ENCODE measurements at places on chromosomes 12 and 14.

GRCh38 chr12:128813883-128814282 is 9.9 kb downstream of the SLC15A4 start:
- DNase-seq, result no peak

- no peak for DNase-seq
Measured at GRCh38 chr14:33362934-33363333, 424.3 kb downstream of the NPAS3 start.

- DNase-seq, result no peak
Measured at GRCh38 chr12:10690906-10691305, 17.1 kb upstream of the STYK1 start.

DNA sequence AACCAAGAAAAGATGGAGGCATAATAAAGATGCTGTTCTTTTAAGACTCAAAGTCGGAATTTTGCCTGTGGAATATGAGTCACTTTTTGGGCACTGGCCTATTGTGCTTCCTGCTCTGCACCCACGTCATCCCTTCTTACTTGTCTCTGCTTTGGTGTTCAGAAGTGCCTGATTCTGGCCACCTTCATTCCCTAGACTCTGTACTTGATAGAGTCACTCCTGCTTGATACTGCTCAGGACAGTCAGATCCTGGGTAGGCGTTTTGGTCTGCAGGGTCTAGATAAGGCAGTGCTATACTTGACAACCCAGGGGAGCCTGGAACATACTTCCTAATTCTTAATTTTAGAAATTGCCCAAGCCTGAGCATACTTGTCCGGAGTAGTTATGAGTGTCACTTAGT is 1.9 kb downstream of the LRRK2 start:
- no peak for DNase-seq

DNA sequence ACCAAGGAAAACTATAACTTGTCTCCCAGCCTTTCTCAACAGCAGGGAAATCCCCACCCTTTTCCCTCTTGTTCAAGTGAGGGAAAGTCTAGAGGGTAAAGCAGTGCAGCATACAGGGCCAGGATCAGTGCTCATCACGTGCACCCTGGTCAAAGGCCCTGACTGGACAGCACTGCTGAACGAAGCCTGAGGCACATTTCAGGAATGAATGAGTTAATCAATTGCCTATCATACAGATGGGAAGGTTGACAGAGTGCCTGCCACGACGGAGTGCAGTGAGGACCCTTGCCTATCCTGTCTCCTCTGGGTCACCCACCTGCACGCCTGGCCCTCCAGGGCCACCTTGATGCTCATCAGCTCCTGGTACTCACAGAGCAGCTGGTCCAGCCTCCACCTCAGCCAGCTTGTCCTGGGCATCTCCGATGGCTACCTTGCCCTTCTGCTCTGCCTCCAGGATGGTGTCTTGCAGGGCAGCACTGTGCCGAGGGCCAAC is 11.7 kb upstream of the KRT73 start:
- DNase-seq, result no peak

- no peak for DNase-seq
Measured at GRCh38 chr14:68678471-68678870, 114.4 kb downstream of the ZFP36L1 start.

DNA sequence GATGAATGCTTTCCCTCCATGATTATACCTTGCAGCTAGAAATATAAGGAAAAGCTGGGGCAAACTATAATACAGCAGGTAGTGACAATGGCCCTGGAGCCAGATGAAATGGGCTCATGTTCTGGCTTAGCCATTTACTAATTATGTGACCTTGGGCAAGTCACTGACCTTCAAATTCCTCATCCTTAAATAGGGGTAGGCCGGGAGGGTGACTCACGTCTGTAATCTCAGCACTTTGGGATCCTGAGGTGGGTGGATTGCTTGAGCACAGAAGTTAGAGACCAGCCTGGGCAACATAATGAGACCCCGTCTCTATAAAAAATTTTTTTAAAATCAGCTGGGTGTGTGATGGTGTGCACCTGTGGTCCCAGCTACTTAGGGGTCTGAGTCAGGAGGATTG is 155.4 kb downstream of the C12orf75 start:
- DNase-seq, result no peak

GRCh38 chr12:103769240-103769945 is 71.6 kb downstream of the NT5DC3 start:
- DNase-seq, result no peak

GRCh38 chr12:21774358-21775132 is at the start of gene KCNJ8:
KCNJ8 (minus strand) TSS chr12:21774706; CDS start chr12:21773616, 1,090 bp downstream.
- peak; percentile 51 for DNase-seq

GRCh38 chr12:12481631-12482030 is 81.0 kb downstream of the DUSP16 start:
- DNase-seq, result no peak

DNA sequence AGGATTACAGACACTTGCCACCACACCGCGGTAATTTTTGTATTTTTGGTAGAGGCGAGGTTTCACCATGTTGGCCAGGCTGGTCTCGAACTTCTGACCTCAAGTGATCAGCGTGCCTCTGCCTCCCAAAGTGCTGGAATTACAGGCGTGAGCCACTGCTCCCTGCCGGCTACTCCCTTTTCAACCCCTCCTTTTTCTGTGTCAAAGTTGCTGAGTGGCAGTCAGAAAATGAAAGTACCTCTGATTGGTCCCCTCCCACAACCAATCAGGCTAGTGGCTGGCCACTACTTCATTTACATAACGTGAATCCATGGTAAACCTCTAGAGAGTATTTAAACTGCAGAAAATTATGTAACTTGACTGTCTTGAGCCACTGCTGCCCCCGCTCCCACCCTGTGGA is 5.9 kb downstream of the RESF1 start:
- DNase-seq, result no peak

GRCh38 chr12:59040043-59040442 is 119.7 kb upstream of the LRIG3 start:
- no peak for DNase-seq

DNA sequence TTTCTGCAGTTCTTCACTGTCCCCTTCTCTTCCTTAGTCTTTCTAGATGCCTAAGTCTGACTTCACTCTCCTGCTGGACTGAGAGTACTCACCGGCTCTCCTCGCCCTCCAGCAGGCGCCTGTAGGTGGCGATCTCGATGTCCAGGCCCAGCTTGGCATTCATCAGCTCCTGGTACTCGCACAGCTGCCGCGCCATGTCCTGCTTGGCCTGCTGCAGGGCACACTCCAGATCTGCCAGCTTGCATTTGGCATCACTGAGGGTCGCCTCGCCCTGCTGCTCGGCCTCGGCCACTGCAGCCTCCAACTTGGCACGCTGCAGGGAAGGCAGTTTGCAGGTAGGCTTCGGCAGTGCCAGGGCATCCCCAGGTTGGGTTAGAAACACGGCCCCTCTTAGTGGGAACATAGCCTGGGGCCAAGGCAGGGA is 5.2 kb downstream of the KRT84 start:
- peak; percentile 65 for DNase-seq

GRCh38 chr12:2691006-2691344 is 103.8 kb upstream of the FKBP4 start:
- peak; percentile 47 for DNase-seq

GRCh38 chr12:12577786-12578185 is 15.1 kb upstream of the DUSP16 start:
- no peak for DNase-seq

GRCh38 chr12:44775901-44776300 is 100.2 kb downstream of the NELL2 start:
- no peak for DNase-seq

DNA sequence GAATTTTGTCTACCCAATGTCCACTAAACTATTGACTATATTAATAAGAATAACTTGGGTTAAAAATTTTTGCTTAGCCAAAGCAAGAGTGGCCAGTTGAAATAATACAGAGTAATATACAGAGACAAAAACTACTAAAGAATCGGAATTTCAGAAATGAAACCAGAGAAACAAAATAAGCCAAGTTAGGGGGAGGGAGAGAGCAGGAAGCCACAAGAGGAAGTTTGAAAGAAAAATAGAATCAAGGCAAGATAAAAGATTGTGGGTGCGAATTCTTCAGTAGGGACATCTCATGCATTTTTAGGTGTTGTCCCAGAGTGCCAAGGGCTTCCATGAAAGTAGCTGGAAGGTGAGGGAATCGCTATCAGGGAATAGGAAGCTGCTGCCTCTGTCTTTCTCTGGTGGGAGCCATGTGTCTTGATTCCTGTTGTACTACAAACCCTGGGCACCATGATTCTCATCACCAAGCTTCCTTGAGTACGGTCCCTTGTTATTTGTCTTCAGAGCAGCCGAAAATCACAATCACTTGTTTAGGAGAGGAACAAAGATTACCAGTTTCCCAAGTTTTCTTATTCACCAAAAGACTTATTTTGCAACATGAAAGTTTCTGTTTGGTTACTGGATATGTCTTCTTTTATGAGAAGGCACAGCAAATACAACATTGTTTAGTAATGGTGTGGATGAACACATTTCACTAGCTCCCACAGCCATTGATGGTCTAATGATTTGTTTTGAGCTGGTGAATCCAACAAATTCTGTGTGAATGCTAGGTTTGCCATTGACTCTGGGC is 16.7 kb downstream of the NEUROD4 start:
- DNase-seq, result no peak

DNA sequence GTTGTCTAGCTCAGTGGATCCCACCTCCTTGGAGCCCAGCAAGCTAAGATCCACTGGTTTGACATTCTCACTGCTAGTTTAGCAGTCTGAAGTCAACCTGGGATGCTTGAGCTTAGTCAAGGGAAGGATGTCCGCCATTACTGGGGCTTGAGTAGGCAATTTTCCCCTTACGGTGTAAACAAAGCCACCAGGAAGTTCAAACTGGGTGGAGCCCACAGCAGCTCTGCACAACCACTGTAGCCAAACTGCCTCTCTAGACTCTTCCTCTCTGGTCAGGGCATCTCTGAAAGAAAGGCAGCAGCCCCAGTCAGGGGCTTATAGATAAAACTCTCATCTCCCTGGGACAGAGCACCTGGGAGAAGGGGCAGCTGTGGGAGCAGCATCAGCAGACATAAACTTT is 16.7 kb upstream of the TAS2R43 start:
- DNase-seq, result no peak

DNA sequence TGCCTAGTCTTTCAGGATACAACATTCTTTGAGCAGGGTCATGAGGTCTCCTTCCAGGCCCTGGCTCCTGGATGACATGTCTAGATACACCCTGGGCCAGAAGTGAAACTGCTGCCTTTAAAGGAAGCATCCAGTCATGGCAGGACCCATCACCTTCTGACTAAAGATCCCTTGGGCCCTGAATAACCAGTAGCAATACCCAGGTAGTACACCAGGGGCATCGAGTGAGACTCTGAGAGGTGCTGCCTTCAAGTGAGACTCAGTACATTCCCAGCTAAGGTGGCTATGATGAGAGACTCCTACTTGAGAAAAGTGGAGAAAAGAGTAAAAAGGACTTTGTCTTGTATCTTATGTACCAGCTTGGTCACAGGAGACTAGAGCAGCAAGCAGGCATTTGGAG is 23.5 kb downstream of the OR6C68 start:
- no peak for DNase-seq

GRCh38 chr14:103541709-103542604 is 13.0 kb downstream of the TRMT61A start:
- no peak for DNase-seq

DNA sequence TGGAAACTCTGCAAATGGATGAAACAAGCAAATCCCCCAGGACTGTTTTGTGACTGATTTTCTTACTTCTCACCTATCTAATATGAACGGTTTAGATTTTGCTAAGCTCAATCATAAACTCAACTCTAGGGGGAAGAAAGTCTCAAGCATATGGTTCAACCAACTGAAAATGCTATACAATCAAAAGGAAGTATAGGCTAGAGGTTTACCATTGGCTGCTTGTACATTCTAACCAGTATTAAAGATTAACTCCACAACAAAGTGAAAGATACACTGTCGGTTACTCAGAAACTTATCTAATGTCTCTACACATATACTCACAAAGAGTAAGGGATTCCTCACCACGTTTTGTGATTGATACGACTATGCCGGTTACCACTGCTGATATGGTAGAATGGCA is 281.8 kb upstream of the SOX5 start:
- no peak for DNase-seq

- DNase-seq, result no peak
Measured at GRCh38 chr12:40034712-40035111, 71.2 kb downstream of the SLC2A13 start.

DNA sequence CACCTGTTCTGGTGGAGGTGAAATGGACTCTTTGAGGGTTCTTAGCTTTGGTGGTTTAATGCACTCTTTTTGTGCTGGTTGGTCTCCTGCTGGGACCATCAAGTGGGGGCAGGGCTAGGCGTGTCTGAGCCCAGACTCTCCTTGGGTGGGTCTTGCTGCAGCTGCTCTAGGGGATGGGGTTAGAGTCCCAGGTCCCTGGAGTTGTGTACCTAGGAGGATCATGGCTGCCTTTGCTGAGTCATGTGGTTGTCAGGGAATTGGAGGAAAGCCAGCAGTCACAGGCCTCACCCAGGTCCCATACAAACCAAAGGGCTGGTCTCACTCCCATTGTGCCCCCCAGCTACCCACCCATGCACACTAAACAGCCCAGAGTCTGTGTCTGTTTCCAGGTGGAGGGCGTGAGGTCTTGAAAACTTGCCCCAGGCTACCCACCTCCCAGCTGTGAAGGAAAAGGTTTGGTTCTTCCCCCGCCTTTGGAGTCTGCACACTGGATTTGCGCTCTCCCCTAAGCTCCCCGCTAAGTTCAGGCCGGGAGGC is 387.7 kb downstream of the TMTC2 start:
- no peak for DNase-seq

DNA sequence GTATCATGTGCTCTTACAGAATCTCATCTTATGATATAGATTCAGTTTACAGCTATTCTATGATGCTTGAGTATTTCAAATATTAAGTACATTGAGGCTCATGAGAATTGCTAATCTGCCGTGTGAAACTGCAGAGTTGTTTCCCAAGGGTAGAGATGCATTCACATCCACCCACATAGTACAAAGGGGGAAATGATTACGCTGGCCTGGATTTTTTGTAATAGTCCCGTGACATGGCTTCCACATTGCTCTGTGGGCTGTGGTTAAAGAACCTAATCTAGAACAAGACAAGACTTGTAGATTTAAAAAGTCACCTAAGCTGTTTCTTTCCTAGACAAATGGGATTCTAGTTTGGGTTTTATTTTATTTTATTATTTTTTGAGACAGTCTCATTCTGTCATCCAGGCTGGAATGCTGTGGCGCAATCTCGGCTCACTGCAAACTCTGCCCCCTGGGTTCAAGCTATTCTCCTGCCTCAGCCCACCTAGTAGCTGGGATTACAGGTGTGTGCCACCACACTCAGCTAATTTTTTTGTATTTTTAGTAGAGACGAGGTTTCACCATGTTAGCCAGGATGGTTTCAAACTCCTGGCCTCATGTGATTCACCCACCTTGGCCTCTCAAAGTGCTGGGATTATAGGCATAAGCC is 13.0 kb upstream of the RIOX1 start:
- DNase-seq, result no peak

DNA sequence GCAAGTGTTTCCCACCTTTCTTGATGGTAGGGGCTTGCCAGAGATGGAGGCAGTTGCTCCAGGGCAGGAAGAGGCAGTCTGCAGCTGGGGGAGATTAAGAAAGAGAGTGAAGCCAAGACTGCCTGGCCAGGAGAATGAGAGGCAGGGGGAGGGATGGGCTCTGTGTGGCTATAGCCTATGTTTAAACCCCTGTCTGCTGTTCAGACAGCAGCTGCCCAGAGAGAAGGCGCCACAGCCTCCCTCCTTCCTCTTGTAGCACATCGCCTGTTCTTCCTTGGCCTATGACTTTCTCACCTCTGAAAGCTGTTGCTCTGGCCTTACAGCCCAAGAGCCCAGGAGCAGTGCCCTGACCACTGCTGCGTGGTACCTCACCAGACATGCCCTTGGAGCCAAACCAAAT is 61.7 kb downstream of the EMP1 start:
- DNase-seq, result no peak

- no peak for DNase-seq
Measured at GRCh38 chr12:81797100-81797499, 38.0 kb upstream of the PPFIA2 start.

Data from endothelial cell (in vitro differentiated cells).